ENCODE measurements at places on chromosomes 1 and 21. TPM values are rescaled to one million over a fixed set of nuclear protein-coding genes. Genes with fewer than 3 reads are reported as not detected.

The SELENBP1 gene
- total RNA-seq, result 25.0 TPM

The ADAMTS5 gene
- total RNA-seq, result 27.6 TPM

The FAM167B gene
- total RNA-seq, result 1.1 TPM

The PTGFR gene
- total RNA-seq, result 66.5 TPM

The SLAMF6 gene
- total RNA-seq, result not detected

The CHRM3 gene
- total RNA-seq, result not detected

The LCE6A gene
- not detected for total RNA-seq

The LCE2B gene
- not detected for total RNA-seq

The FBXO2 gene
- total RNA-seq, result not detected

The CASQ2 gene
- not detected for total RNA-seq

The GUCA2B gene
- not detected for total RNA-seq

The FAM72B gene
- total RNA-seq, result 5.3 TPM

The CFAP141 gene
- total RNA-seq, result not detected

The SLC2A5 gene
- 3.1 TPM for total RNA-seq

The ZNF593OS gene
- under 0.01 TPM for total RNA-seq

The INSRR gene
- not detected for total RNA-seq

The AMY1C gene
- total RNA-seq, result not detected

The DRAXIN gene
- total RNA-seq, result under 0.01 TPM

The PLXNA2 gene
- total RNA-seq, result 0.73 TPM

The CLIC6 gene
- 0.73 TPM for total RNA-seq

The PEX14 gene
- total RNA-seq, result 14.9 TPM

The DONSON gene
- total RNA-seq, result 18.4 TPM

The COPA gene
- 249 TPM for total RNA-seq

The PTPN14 gene
- total RNA-seq, result 45.2 TPM

The TMEM81 gene
- total RNA-seq, result 1.5 TPM

The C1orf167 gene
- total RNA-seq, result not detected

The TRIM17 gene
- total RNA-seq, result not detected

The TEX38 gene
- total RNA-seq, result not detected

The CADM3 gene
- total RNA-seq, result 0.20 TPM

The NLRP3 gene
- total RNA-seq, result not detected

The ASCL5 gene
- under 0.01 TPM for total RNA-seq

Data from subcutaneous preadipocyte (primary cell).